ENCODE measurements at places on chromosomes 4 and X.

GRCh38 chr4:88489100-88489761, 32.3 kb downstream of the HERC5 start:
- no peak for DNase-seq

DNA sequence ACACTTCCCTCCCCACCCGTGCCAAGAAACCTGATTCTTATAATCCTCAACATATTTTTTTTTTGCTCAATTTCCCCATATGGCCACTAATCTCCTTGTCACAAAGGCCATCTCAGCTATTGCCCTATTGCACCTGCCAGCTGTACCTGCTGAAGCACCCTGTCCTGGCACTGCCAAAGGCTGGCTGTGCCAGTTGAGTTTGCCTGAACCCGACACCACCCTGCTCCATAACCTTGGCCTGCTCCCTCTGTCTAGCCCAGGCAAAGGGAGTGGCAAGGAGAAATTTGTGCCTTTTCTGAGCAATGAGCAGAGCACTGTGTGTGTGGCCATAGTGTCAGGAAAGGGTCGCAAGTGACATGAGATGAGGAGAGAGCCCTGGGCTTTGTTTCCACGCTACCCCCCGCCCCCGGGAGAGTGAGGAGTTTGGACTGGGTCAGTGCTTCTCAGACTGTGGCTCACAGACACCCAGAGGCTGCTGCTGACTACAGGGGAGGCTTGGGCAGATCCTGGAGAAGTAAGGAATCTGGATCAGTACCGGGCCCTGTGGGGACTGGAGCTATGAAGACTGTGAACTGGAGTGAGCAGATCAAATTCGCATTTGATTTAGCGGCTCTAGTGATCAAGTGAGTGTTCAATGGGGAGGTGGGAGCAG, 42.2 kb upstream of the HMGB3 start:
- no peak for DNase-seq

DNA sequence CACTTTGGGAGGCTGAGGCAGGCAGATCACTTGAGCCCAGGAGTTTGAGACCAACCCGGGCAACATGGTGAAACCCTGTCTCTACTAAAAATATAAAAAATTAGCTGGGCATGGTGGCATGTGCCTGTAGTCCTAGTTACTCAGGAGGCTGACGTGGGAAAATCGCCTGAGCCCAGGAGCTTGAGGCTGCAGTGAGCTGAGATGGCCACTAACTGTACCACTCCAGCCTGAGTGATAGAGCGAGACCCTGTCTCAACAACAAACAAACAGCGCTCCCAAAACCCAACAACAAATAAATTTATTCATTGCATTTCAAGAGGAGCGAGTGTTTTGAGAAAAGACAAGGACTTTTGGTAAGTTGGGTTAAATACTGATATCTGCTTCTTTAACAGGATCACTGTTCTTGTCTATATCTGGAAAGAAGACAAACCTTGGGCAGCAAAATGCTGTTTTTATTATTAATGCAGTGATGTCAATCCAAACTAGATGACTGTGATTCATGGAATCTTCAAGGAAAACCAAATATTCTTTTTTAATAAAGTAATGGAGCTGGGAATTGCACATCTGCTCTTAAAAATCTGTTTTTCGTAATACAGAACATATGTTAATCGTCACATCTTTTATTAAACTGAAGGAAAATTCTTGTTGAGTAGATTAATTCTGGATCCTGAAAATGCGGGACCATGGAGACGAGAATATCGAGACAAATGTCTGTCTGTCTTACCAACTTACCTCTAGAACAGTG, 90.8 kb upstream of the LIMCH1 start:
- DNase-seq: no peak

DNA sequence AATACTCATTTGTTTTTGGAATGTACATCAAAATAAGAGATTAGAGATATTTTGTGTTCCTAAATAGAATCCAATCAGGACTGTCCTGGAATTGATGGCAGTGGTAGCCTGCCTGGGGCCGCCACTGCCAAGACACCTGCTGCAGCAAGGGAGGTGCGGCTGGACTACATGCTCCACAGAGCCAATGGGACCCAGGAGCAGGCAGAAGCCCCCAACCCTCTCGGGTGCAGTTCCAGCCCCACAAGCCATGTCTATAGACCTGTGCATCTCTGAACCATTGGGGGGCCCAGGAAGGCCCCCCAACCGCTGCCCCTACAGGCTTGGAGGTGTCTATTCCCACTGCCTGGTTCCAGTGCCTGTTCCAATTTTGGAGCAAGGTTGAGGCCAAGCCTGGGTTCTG, 1524.3 kb downstream of the PCDH18 start:
- no peak for DNase-seq

GRCh38 chrX:32443841-32444240, 767.5 kb downstream of the DMD start:
- DNase-seq: no peak

DNA sequence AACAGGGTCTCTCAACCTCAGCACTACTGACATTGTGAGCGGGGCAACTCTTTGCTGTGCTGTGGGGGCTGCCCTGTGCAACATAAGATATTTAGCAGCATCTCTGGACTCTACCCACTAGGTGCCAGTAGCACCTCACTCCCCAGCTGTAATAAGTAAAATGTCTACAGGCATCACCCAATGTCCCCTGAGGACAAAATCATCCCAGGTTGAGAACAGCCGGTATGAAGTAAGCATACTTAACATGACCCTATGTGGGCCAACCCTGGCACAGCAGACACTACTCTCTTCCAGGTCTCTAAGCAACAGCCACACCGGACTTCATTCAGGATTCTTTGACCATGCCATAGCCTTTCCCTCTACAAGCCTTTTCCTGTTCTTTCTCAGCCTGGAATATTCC, 10.5 kb upstream of the MGST2 start:
- no peak for DNase-seq

GRCh38 chr4:47704693-47705325, 133.1 kb downstream of the CORIN start:
- DNase-seq: no peak

GRCh38 chrX:23228454-23228853, 106.2 kb upstream of the PTCHD1 start:
- no peak for DNase-seq

Measured in sciatic nerve (tissue), 2 donors.